ENCODE measurements at places on chromosomes 2 and 18.

DNA sequence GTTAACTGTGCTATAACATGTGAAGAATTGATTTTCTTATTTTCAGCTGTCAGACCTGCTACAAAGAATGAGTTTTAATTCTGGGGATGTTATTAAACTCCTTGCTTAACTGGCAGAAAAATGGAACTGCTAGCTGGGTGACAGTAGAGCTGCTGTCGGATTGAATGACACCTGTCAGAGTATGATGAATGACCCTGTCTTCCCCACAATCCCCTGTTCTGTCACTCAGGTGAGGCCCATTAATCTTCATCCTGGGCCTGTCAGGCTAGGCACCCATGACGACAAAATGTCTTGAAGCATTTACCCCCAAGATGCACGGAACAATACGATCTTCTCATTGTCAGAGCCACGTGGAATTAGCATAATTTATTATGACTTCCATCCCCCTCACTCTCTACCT lies 129.9 kb upstream of the ETAA1 start:
- no peak for DNase-seq

DNA sequence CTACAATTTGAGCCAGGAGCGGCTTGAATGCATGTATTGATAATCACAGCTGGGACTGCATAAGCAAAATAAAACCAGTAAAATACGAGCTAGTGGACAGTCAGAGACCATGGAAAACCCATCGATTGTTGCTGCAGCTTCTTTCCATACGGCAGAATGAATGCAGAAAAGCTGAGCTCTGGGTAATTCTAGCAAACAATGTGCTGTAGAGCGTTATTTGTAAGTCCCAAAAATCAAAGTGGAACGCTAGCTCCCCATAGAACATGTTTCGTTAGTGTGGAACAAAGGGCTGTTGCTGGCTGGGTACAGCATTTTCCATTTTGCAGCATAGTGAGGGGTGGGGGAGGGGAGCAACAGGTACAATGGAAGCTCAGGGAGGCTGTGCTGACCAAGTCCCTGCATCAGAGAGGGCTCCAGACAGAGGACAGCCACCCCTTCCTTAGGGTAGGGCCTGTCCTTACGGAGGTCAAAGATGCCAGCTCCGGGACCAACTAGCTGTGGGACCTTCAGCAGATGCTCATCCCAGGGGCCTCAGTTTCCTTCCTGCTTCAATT lies 74.1 kb downstream of the BOD1L2 start:
- no peak for DNase-seq

DNA sequence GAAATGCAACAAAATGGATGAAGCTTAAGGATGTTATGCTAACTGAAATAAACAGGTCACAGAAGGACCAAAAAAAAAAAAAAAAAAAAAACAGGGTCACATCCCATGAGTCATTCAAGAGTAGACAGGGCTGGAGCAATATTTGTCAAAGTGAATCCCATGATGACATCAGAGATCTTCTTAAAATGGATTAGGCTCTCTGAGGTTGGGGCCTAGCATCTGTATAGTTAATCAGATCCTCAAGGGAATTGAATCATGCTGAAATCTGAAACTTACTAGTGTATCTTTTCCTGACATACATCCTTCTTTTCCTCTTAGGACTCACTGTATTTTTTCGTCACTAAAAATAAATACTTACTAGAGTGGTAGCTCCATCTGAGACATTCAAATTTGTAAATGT lies 380.6 kb upstream of the NXPH2 start:
- no peak for DNase-seq

GRCh38 chr2:53600815-53601214 lies 166.8 kb upstream of the CHAC2 start:
- no peak for DNase-seq

GRCh38 chr2:190343089-190343535 lies 277 bp upstream of the INPP1 start:
- no peak for DNase-seq

- DNase-seq: no peak
Measured at GRCh38 chr2:224820283-224820991, 104.3 kb upstream of the CCDC195 start.
